Mucosa of gallbladder (tissue), 1 donor: ENCODE measurements at places on chromosomes 16 and 17. TPM values are rescaled to one million over a fixed set of nuclear protein-coding genes. Genes with fewer than 3 reads are reported as not detected.
A peak's percentile ranks its signal among the peaks of the same experiment; 100 is the strongest.

DNAH9 gene
- total RNA-seq, result 1.5 TPM

FA2H gene
- total RNA-seq, result 82.2 TPM

PROCA1 gene
- 4.5 TPM for total RNA-seq

DNAAF8 gene
- 2.5 TPM for total RNA-seq

SLC43A2 gene
- 27.0 TPM for total RNA-seq

TUBB3 gene
- total RNA-seq, result 9.5 TPM

GRB7 gene
- 92.8 TPM for total RNA-seq

RASL10B gene
- 7.9 TPM for total RNA-seq

AURKB gene
- 1.9 TPM for total RNA-seq

DNA sequence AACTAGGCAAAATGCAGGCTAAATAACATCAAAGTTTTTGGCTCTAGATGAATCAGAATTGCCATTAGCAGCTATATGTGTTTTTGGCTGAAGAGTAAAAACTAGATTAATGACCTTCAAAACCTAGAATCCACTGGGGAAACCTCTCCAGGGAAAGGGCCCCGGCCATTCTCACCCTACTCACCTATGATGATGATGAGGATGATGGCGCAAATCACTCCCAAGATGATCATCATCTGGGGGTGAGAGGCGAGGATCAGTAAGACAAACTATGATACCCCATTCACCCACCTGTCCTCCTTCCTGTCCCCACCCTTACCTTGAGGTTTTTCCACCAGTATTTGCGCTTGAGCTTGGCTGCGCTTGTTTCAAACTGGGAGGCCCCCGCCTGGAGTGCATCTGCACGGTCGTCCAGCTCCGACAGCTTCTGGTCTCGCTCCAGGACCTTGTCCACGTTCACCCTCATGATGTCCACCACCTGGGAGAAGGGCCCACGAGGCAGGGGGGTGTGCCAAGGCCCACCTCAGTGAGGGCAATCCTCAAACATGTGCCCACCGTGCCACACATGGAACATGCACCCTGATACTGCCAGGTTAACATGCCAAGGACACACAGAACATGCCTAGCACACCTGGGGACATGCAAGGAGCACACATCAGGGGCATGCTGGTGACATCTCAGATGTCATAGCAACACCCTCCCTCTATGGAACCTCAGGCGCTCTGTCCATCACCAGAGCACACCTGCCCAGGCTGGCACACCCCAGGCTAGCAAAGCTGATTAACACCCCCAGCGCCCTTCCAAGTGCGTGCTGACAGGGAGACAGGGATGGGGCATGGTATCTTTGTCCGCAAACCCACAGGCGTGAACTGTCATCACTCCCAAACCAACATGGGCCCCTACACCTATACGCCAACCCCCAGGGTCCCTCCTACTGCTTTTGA, 1.2 kb downstream of the VAMP2 start:
- no peak for DNase-seq

DNA sequence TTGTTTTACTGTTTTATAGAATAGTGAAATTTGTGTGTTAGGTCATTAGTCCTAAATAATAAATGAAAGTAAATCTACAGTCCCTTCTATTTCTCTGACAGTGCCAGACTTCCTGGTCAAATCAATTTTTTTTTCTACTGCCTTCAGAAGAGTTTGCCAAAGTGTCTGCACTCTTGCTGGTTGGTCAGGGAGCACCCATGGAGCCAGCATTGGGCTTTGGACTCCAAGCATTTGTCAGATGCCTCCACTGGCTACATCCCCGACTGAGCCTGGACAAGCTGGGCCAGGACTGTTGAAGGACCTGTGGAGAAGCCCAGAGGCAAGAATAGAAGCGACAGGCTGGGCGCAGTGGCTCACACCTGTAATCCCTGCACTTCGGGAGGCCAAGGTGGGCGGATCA, 53.7 kb downstream of the ELAC2 start:
- DNase-seq, result no peak

GRCh38 chr17:65093930-65094329, 37.4 kb upstream of the GNA13 start:
- DNase-seq, result no peak

DNA sequence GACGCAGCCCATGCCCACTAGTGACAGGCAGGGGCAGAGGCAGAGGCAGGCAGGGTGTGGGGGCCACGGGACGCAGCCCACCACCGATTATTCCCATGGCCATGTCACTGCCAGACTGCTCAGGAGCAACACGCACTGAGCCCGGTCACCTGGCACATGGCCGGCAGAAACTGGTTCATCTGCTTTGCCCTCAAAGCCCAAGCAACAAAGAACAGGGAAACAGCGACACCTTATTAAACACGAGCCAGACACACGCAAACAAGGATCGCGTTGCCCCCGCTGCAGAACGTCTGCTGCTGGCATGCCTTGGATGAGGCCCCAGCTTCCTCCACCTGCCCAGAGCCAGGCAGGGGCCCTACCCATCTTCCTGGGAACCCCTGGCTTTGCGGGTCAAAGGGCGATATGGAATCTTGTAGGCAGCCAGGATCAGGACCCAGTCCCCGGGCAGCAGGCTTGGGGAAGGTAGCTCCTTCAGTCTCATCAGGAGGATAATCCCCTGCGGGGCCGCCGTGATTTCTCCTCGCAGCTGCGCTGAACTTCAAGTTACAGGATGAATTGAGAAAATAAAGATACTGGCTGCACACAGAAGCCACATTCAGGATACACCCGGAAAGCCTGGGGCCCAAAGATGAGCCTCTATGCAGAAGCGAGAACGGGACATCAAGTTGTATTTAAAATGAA, 4.8 kb downstream of the TBC1D16 start:
- DNase-seq, result peak; percentile 76

GRCh38 chr16:68367030-68367429, 56.2 kb downstream of the PRMT7 start:
- no peak for DNase-seq

DNA sequence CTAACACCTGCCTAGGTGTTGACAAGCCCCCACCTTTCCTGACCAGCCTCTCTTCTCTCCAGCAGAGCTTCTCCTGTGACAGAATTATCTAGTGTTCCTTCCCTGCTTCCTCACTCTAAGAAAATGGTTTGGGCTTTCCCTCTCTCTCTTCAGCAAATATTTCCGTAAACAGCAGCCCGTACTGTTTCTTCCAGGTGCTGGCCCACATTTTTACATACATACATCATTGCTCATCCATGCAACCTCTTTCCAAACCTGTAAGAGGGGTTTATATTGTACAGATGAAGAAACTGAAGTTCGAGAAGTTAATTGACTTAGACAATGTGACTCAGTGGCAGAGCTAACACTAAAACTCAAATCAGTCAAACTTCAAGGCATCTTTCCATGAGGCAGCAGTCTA, 569 bp upstream of the TEKT3 start:
- DNase-seq, result no peak

GRCh38 chr16:2428051-2428783, 1.0 kb upstream of the CCNF start:
- DNase-seq, result no peak

GRCh38 chr16:7404217-7404616, 71.6 kb downstream of the RBFOX1 start:
- no peak for DNase-seq

- DNase-seq, result peak; percentile 73
Measured at GRCh38 chr17:45414990-45415881, 17.4 kb downstream of the ARHGAP27 start.

- peak; percentile 14 for DNase-seq
Measured at GRCh38 chr17:32445074-32445415, 735 bp downstream of the PSMD11 start.

DNA sequence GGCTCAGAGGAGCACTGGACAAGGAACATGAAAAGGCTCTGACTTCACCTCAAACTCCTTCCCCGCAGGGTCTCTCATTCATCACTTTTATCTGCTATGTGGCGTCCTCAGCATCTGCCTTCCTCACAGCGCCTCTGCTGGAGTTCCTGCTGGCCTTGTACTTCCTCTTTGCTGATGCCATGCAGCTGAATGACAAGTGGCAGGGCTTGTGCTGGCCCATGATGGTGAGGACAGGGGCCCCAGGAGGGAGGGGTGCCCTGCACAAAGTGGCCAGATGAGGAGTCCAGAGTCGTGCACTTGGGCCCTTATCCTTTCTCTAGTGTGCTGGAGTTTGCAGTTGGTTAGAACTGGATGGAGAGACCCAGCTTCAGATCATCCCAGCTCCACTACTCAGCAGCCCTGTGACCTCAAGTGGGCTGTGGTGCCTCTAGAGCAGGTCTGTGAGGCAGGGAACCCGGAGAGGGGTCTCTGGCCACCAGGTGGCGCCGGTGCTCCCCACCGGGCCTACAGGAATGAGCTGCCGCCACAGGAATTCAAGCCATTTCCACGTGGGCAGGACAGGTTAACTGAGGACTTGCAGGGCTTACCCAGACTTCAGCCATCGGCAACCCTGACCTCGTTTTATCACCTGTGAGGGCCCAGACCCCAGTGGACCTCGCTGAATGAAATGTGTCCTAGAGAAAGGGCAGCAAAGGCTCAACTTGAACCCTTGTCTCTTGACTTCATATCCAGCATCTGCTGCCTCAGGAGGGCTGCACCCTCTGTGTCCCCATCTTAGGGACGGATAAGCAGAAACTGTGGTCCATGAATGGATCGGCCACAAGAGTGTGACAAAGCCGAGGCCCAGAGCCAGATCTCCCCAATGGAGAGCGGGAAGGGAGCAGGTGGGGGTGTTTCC, 4.0 kb downstream of the CMTM3 start:
- peak; percentile 89 for DNase-seq

- no peak for DNase-seq
Measured at GRCh38 chr17:64217249-64217691, 45.8 kb downstream of the TEX2 start.

- DNase-seq, result no peak
Measured at GRCh38 chr17:29341726-29342125, 47.8 kb upstream of the NUFIP2 start.

DNA sequence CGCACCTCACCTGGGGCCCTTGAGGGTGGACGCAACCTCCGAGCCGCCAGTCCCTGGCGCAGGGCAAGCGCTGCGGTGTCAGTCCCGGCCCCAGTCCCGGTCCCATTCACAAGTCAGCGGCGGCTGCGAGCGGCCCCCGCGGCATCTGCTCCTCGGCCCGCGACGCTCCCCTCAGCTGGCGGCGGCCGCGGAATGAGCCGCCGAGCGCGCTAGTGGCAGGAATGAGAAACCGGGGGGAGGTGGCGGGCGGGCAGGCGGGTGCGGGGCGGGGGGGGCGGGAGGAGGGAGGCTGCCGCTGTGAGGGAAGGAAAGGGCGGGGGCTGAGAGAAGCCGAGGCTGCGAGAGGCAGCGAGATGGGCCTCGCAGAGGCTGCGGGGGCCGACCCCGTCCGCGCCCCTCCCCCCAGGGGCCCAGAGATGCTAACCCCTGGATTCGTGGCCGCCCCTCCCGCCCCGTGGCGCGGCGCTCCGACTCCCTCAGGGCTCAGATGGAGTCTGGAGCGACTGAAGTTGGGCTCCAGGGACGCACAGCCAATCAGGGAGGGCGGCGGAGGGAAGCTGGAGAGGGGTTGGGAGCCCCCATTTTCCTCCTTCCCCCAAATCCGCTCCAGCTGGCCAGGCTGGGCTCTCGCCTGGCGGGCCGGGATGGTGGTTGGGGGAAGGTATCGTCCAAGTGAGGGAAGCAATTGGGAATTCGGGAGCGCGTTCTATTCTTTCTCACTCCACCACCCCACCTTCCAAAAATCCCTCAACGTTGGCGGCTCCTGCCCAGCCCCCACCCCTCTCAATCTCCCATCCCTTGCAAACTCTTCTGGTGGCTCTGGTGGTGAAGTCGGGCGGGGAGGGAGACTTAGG, at the start of gene CDH11:
CDH11 (minus strand) TSS at position 194 of the 854 bp plus-strand sequence. CDS start 117,194 bp downstream, outside the sequence.
- peak; percentile 44 for DNase-seq

- no peak for DNase-seq
Measured at GRCh38 chr17:82014432-82014831, 8.2 kb downstream of the CENPX start.

- DNase-seq, result no peak
Measured at GRCh38 chr17:48111937-48112241, 4.3 kb downstream of the SNX11 start.

GRCh38 chr16:84967828-84968227, 43.5 kb downstream of the ZDHHC7 start:
- DNase-seq, result peak; percentile 40

DNA sequence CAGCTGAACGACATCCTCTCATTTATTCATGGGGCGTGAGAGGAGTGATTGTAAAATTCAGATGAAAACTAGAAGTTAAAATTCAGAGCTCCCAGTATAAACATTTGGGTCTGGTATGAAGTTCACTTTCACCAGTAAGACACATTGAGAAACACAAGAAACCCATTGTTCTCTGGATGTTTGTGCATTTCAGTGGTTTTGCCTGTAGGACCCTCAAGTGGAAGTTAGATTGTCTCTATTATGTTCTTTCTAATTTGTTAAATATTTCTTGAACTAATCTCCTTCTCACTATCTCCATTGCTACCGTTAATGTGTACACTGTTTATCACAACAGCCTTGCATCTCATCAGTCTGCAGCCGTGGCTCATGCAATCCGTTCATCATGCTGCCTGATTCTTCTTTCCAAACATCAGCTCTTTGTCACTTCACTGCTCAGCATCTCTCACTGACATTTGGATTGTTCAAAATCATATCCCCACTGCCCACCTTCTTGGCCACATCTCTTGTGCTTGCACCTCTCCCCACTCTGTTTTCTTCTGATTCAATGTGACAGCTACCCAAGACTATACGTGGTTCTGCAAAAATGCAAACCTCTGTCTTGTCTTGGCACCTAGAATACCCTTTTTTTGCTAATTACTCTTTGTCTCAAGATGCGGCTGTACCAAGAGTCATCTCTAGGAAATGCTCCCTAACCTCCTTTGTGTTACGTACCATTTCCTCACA, 49.5 kb downstream of the HLF start:
- DNase-seq, result no peak

DNA sequence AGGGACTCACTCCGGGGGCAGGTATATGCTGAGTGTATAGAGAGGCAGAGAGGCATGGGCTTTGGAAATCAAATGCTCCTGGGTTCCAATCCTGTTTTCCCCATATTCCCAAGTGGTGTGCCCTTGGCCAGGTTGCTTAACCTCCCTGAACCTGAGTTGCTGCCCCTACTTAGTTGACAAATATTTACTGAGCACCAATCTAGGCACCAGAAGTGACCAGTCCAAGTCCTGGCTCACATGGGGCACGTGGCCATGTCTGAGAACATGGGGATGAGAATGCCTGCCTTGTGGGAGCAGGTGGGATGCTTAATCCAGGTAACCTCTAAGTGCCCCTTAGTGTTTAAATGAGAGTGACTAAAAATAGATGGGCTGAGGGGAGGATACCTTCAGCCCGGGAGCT, 4.2 kb downstream of the SOCS3 start:
- DNase-seq, result no peak

GRCh38 chr17:36498155-36498554, 11.7 kb downstream of the ZNHIT3 start:
- DNase-seq, result no peak

GRCh38 chr16:10679921-10680320, 14.8 kb downstream of the TEKT5 start:
- no peak for DNase-seq

GRCh38 chr17:40355123-40355803, 9.3 kb downstream of the GJD3 start:
- peak; percentile 69 for DNase-seq

- DNase-seq, result no peak
Measured at GRCh38 chr17:19709841-19710240, 6.5 kb downstream of the SLC47A2 start.
